Cerebellar nuclear complex (tissue), 1 donor: ENCODE measurements at places on chromosomes 13 and 19.

DNA sequence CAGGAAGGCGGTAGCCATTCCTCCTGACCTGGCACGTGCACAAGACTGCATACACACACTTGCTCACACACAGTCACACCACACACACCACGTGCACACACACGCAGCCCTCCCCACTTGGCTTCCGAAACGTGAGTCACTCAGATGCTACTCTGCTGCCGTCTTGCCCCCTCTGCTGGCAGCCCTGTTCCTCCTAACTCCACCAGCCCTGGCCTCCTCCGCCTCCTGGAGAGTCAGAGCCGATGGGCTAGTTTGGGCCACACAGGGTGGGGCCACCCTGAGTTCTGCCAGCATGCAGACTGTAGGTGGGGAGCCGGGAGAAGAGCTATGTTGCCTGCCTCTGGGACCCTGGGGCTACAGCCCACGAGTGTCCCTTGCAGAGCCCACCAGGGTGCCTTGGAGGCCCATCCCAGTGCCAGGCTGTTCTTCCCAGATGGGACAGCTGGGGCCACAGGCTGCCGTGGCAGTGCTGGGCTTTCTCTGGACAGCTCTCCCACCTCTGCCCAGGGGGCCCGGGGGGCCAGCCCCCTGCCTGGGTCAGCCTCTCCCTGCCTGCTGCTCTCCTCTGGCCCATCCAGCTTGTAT, 12.1 kb downstream of the PIN1 start:
- DNase-seq, result no peak

GRCh38 chr19:5839065-5840017, at the start of gene FUT6:
Gene FUT6 (minus strand): TSS chr19:5839702. CDS start chr19:5832567, 7,135 bp downstream.
- no peak for DNase-seq

DNA sequence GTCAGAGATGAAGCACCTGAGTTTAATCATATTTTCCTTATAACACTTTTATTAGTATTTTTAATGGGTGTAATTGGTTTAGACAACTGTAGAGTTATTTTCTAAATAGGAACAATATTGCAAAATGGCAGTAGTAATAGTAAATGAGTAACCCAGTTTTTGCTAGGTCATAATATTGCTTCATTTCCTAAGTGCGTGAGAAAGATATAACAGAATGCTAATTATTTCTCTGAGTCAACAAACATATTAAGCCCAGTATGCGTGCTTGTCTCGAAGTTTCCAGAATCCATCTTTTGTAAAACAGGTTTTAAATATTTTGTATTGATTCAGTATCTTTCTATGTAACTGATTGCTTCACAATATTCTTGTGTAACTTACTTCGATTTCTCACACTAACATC, 315.3 kb downstream of the MYO16 start:
- no peak for DNase-seq

DNA sequence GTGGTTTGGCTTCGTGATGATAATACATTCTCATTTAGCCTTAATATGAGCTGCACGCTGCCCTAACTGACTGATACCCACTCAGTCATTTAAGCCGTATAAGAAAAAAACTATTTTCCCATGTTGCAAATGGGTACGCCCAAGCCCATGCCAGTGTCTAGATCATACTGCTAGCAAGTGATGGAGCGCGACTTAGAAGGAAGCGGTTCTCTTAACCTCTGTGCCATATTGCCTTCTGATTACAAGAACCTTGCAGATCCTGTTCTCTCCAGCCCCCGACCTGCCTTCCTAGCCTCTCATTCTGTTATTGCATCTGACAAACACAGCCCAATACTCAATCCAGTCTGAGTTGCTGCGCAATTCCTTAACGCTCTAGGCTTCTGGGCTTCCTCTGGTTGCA, 603 bp downstream of the GPALPP1 start:
- no peak for DNase-seq

DNA sequence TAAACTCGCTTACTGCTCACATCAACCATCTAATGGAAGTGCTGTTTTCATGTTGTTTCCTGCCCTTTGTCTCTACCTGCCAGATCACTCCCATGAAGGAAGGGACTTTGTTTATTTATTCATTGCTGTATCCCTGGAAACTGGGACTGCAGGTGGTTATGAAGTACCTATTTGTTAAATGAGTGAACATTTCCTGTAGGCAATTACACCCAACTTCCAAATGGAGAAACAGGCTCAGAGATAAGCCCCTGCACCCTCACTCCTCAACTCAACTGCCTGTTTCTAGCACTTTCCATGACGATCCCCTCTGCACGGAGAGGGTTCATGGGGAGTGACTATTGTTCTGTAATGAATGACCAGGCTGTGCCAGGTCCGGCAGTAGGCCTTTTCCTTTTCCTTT, 1.9 kb upstream of the SELENOW start:
- no peak for DNase-seq

GRCh38 chr13:37997641-37998040, 128.1 kb upstream of the TRPC4 start:
- DNase-seq, result no peak

DNA sequence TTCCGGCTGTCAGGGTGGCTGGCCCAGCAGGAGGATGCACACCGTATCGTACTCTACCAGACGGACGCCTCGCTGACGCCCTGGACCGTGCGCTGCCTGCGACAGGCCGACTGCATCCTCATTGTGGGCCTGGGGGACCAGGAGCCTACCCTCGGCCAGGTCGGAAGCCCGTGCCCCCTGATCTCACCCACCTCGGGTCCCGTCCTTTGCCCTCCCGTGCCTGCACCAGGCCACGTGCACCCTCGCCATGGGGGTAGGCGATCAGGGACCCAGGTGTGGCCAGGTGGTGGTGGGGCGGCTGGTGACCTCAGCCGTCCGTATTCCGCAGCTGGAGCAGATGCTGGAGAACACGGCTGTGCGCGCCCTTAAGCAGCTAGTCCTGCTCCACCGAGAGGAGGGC, 19.0 kb downstream of the PNPLA6 start:
- no peak for DNase-seq

DNA sequence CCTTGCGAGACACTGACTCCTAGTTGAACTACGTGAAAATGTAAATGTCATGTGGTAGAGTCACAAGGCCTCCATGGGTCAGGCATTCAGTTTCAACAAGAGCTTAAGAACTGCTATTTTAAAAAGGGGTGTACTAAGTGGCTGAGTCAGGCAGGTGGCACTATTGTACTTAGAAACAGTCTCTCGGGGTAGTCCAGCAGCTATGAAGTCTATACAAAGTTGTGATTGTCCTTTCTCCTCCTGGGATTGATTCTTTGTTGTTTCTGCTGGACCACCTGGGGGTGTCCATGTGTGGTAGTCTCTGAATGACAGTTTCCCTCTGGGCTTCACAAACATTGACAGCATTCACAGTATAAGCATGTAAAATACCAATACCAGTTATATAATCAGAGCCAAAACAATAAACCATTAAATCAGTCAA, 33.0 kb downstream of the UGGT2 start:
- no peak for DNase-seq

GRCh38 chr19:38519988-38520387, 86.5 kb downstream of the RYR1 start:
- DNase-seq, result no peak

DNA sequence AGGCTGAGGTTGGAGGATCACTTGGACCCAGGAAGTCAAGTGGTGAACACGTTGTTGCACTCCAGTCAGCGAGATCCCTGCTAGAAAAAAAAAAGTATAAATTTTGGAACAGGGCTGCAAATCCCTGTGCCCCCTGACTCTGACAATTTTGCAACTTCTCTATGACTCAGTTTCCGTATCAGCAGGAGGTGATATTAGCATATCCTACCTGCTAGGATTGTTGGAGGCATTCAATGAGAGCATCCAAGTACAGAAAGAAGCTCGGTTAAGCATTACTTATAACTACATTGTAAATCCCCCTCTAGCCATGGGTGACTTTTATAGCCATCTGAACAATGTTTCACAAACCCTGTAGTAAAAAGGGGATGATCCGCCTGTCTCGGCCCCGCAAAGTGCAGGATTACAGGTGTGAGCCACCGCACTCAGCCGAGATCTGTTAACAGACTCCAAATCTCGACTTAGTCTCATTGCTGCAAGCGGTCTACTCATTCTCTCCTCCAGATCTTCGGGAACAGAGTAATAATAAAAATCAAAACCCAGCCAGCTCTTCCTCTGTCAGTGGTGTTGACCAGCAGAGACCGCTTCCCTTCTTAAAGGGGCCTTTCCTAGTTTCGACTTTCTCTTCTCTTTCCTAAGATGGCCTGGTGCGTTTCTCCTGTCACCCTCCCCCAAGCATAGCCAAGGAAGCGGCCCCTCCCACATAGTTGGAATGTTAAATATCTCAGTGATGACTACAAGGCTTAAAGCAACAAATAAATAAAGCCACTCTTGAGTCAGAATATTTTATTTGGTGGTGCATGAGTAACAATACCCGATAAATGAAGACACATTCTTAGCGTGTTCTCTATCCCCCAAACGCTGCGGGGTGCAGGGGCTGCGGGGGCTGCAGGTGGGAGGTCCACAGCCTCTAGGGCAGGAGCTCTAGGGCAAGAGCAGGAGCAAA, 10.3 kb upstream of the BICRA start:
- DNase-seq, result no peak

DNA sequence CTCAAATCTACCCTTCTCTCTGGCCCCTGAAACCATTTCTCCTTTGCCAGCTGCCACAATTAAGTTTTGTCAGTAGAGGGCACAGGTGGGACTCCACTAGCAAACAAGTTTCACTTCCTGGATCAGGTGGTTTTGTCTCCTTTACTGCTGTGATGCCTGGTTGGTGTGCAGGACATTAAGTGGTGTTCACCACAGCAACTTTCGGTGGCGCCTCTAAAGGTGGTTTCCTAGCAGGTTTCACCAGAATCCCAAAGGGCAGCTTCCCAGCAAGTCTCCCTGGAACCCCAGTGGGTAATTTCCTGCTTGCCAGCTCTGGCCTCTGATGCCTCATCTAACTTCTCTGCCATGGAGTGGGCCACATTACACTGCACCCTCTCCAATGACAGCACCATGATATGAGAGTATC, 16.6 kb downstream of the MED4 start:
- DNase-seq, result no peak

DNA sequence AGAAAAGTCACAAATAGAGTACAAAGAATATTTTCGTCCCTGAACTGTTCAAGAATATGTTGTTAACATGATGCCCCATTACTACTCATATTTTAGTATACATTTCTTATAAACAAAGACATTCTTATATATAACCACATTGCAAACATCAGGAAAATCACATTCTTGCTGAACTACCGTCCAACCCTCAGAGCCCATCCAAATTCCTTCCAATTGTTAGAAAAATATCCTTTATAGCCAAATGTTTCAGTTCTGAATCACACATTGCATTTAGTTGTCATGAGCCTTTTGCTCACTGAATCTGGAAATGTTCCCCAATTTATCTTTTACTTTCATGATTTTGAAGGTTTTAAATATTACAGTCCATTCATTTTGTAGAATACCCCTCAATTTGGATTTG, 467.8 kb upstream of the ARGLU1 start:
- no peak for DNase-seq

DNA sequence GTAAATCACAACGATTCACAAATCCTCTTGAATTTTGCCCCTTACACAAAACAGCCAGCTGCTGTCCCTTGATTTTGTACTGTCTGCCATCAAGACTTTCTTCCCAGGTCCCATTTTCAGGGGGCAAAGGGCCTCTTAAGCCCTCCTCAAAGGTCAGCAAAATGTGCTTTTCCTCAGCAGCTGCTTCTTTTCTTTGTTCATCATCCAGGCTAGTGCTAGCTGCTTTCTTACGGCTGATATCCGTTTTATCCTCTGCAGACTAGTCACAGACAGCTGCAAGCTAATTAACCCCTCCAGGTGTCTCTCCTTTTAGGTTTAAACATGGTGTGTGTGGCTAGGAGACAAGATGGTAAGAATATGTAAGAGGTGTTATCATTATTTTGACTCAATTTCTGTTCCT, 90.9 kb downstream of the NALCN start:
- DNase-seq, result no peak

GRCh38 chr19:55959996-55960675, 12.5 kb downstream of the NLRP8 start:
- no peak for DNase-seq
